ENCODE measurements at places on chromosomes 6 and 20.
A peak's percentile ranks its signal among the peaks of the same experiment; 100 is the strongest.

GRCh38 chr6:27188885-27189418 is 58.5 kb upstream of the PRSS16 start:
- peak; percentile 64 for DNase-seq

GRCh38 chr20:10565922-10566897 is 107.6 kb downstream of the JAG1 start:
- no peak for DNase-seq

- no peak for DNase-seq
Observed at GRCh38 chr6:149332602-149333265, 15.2 kb downstream of the TAB2 start.

DNA sequence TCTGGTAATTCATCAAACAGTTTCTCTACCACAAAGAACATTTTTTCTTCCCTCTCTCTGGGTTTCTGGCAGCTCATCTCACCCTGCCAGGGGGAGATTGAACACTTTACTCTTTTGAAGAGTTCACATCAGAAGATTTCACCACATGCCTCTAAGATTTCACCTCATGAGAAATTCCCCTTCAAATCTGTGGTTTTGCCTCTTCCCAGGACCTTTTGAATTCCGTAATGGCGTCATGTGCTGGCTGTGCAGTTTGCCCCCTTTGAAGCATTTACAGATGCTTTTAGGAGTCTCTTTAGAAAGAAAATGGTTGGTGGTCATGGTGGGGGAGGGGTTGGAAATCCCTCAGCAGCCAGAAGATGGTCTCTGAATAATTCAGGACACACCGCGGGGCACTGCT is 486.1 kb downstream of the QKI start:
- no peak for DNase-seq

DNA sequence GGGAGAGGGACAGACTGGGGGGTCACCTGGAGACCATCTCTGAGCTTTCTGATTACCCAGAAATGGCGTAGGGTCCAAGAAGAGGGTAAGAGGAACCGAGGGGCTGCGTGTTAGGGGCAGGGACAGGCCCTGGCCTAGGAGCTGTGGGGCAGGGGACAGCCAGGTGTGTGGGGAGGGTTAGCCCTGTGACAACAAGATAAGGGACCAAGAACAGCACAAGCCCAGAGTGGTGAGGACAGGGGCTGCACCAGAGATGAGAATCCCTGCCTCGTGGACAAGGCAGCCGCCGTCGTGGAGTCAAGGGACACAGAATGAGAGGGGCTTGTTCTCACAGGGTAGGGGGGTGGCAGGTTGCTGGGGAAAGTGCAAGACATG is 449 bp upstream of the AVP start:
- DNase-seq: no peak

- no peak for DNase-seq
Observed at GRCh38 chr6:31911826-31912585, 10.1 kb upstream of the ZBTB12 start.

- DNase-seq: no peak
Observed at GRCh38 chr6:40986921-40987819, 51.9 kb downstream of the UNC5CL start.

GRCh38 chr6:166351715-166352285 is 9.5 kb upstream of the SFT2D1 start:
- DNase-seq: no peak

DNA sequence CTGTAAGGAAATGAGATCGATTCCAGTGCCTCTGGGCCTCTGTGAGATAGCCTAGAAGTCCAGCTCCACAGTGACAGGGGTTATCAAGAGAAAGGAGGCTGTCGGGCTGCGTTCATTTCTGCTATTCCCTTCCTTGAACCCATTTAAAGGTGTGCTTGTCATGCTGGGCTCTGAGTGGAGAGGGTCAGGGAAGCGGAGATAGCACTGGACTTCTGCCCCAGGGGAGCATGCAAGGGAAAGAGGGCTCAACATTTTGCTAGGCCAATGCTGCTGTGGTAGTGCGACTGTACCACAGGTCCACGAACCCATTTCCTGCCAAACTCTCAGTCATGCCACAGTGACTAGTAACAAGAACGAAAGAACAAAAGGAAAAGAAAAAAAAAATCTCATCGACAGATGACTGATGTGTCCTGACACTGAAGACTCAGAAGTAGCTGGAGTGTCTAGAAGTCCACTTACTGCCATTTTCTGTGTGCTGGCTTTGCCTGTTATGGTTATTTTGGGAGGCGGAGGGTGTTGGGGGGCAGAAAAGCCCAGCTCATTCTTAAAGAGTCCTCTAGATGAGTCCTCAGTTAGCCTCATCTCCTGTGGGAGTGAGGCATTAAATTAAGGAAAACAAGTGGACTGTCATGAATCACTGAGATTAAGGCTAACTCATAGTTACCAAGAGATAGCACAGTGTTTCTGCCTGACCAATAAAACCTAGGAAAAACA is 8.1 kb downstream of the NEDD9 start:
- DNase-seq: no peak

- no peak for DNase-seq
Observed at GRCh38 chr6:118408863-118409262, 139.2 kb upstream of the PLN start.

DNA sequence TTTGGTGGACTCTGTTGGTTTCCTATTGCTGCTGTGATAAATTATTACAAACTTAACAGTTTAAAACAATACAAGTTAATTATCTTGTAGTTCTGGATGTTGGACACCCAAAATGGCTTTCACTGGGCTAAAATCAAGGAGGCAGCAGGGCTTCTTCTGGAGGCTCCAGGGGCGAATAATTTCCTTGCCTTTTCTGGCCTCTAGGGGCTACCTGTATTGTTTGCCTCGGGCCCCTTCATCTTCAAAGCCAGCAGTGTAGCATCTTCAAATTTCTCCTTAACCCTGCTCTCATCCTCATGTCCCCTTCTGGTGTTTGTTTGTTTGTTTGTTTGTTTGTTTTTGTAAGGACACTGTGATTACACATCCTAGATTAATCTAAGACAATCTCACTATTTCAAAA is 60.5 kb upstream of the ANKEF1 start:
- no peak for DNase-seq

GRCh38 chr6:47363736-47364135 is 54.0 kb upstream of the TNFRSF21 start:
- DNase-seq: no peak

DNA sequence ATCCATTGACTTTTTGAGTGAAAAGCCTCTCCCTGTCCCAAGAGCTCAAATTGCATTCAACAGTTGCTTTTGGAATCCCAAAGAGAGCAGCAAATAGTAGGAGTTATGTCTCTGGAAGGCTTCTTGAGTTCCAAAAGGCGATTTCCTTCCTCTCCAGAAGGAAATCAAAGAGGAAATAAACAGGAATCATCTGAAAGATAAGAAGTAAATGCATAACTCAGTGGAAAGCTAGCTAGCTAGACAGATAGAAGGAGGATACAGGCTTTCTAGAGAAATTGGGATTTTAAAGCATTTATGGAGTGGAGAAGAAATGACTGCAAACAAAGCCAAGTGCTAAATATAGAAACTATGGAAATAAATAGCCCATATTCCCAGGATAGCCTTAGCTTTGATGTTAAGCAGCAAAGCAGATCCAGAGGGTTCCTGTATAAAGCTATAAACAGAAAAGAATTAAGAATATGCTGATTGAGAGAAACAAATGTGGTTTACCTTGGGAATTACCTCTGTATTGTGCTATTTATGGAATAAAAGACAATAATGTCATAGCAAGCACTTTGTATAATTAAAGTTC is 214.7 kb downstream of the PLCB1 start:
- DNase-seq: no peak

GRCh38 chr6:12806136-12806535 is 89.6 kb downstream of the PHACTR1 start:
- no peak for DNase-seq

DNA sequence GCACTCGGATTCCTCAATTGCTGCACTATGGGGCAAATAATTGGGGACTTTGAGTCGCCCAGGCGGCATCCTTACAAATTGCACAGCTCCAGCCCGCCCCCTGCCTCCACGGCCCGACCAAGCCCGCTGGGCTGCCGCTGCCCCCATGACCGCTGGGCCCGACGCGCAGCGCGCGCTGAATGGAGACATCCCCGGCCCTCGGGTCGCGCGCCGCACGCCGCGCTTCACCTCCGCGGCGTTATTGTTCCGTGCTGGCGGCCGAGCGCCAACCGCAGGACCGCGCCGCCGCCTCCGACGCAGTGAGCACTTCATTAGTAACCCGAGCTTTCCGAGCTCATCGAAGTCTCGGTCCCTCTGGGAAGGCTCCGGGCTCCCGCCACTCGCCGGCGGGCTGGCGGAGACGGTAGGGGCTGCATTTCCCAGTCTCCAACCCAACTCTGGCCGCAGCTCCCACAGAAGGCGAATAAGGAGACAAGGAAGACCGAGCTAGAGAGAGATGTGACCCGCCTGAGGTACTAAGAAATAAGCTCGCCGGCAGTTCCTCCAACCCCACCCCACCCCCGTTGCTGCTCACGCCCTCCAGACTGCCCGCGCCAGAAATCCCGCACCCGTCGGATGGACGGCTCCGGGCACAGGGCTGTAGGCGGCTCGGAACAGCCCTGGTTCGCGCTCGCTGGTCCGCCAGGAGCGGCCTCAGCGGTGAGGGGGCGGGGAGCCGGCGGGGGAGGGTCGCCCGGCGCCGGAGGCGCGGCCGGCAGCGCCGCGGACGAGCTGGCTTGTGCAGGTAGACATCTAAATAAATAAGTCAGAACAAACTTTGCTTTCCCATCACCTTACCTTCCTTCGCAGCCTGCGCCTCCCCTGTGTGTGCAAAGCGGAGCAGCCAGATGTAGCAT is 703 bp downstream of the EPHA7 start:
- no peak for DNase-seq

DNA sequence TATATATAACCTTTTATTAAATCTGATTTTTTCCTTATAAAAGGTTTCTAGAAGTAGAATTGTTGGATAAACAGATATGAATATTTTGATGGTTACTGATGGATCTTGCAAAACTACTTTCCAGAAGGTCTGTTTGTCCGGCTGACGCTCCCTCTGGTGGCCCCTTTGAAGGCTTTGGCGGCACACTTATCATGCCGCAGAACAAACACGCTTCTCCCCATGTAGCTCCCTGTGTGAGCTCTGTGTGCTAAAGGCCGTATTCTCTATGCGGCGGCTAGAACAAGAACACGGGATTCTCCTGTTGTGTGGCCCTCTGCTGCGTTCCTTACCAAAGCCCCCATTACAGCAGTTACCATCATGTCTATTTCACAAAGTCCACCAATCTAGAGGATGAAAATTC is 30.0 kb downstream of the PPP1R3G start:
- no peak for DNase-seq

DNA sequence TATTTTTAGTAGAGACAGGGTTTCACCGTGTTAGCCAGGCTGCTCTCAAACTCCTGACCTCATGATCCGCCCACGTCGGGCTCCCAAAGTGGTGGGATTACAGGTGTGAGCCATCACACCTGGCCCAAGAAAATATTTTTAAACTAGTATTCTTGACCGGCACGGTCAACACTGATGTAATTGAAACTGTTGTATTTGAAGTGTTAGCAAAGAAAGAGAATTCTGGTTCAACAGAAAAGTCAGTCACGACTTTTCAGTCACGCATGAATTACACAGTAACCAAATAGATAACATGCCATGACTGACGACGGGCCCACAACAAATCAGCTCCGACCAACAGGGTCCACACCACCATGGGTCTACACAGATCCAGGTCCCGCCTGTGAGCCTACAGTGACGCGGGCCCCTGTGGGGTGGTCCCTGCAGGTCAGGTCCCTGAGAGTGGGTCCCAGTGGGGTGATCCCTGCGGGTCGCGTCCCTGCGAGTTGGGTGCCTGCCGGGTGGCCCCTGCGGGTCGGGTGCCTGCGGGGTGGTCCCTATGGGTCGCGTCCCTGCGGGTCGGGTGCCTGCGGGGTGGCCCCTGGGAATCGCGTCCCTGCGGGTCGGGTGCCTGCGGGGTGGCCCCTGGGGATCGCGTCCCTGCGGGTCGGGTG is 1.0 kb downstream of the GMEB2 start:
- DNase-seq: no peak

- DNase-seq: no peak
Observed at GRCh38 chr6:83270971-83271719, 78.0 kb downstream of the RWDD2A start.

DNA sequence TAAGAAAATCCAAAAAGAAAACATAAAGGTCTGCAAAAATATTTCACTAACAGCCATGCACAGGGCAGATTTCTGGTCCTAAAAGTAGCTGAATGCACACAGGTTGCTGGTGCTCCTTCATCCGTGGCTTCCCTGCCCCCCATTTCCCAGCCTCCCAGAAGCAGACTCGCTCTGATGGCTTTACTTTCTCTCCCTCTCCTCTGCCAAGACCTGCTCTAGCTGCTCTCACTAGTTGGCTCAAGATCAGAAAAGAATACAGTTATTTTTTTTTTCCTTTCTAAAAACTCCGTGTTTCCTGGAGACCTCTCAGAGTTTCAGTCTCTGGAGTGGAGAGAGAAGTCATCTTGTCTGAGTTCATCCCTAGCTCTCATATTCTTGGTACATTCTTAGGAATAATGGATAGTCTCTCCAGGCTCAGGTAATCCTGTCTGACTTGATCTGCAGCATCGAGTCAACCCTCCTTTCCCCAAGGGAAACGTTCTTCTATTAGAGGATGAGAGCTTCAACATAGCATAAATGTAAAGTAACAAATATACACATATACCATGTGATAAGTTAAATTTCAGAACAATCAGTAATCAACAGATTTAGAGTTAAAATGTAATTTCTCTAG is 214.2 kb downstream of the TBC1D7 start:
- peak; percentile 9 for DNase-seq

DNA sequence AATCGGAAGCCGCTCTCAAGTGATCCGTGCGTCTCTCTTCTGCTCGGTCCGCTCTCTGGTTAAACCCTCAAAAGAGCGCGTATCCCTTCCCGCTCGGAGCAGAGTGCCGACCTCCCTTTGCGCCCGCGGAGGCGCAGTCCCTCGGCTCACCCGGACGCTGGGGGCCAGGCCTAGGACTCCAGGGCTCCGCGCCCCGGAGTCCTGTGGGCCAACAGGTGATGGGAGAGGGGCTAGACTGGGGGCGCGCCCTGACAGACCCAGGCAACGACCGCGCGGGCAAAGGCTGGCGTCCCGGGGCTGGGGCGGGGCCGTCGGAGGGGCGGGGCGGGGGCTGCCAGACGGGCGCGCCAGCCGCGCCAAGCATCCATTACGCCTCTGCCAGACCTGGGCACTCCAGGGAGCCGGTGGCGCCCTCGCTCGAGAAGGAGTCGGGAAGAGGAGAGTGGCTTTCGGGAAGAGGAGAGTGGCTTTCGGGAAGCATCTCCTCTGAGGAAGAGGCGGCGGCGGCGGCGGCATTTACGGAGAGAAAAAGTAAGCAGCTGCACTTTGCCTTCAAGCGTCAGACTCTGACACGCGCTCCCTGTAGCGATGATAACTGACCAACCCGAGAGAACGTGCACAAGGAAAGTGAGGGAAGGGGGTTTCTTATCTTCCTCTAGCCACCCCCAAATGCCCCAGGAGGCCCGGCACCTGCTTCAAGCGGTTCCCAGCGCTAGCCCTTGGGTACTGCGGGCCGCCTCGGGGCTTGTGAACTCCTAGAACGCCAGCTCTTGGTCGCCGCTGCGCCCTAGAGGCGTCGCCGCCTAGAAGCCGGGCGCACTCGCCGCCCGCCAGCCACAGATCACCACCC is 2.6 kb downstream of the EPHA7 start:
- peak; percentile 73 for DNase-seq

GRCh38 chr6:125205931-125206330 is 52.4 kb downstream of the TPD52L1 start:
- no peak for DNase-seq

Data from NCI-H446 treated with DMSO at 0.1 percent for 48 hours (cell line).